Fibroblast of skin of right quadriceps (primary cell): ENCODE measurements at places on chromosomes 6 and 20.

- DNase-seq, result no peak
Observed at GRCh38 chr6:116327803-116328527, 42.8 kb upstream of the DSE start.

DNA sequence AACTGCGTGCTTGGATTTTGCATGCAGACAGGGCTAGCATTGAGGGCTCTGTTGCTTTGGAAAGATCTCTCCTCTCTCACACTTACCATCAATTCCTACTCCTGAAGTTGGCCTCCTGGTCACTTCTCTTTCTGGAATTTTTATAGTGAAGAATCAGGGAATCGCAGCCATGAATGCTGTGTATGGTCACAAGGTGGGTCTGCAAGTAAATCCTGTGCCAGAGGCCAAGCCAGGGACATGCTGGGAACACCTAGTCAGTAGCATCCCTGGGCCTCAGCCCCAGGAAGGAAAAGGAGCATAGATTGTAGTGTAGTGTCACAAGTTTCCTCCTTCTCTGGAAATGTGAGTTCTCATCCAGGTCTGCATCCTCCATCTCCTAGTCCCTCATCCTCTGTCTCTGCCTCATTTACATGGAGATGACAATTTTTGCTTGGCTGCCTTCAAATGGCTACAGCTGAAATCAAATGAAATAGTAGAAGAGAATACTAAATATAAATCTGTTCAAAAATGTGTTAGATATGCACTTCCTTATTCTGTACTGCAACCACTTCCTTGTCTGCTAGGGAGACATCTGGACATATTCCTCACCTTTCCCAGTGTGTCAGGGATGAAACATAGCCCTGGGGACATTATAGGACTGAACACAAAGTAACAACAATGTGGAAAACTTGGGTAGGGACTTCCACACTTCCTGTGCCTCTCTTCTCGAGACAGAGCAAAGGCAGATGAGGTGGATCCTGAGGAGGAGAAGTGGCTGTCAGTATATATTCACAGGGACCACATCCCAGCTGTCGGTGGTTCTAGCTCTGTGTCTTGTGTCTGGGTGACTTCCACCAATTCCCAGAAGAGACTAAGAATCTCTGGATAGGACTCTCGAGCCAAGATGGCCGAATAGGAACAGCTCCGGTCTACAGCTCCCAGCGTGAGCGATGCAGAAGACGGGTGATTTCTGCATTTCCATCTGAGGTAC, 17.0 kb downstream of the CST9 start:
- no peak for DNase-seq

- DNase-seq, result no peak
Observed at GRCh38 chr6:151379933-151380847, 11.2 kb downstream of the ZBTB2 start.

- DNase-seq, result no peak
Observed at GRCh38 chr6:153208706-153209105, 77.6 kb upstream of the RGS17 start.

DNA sequence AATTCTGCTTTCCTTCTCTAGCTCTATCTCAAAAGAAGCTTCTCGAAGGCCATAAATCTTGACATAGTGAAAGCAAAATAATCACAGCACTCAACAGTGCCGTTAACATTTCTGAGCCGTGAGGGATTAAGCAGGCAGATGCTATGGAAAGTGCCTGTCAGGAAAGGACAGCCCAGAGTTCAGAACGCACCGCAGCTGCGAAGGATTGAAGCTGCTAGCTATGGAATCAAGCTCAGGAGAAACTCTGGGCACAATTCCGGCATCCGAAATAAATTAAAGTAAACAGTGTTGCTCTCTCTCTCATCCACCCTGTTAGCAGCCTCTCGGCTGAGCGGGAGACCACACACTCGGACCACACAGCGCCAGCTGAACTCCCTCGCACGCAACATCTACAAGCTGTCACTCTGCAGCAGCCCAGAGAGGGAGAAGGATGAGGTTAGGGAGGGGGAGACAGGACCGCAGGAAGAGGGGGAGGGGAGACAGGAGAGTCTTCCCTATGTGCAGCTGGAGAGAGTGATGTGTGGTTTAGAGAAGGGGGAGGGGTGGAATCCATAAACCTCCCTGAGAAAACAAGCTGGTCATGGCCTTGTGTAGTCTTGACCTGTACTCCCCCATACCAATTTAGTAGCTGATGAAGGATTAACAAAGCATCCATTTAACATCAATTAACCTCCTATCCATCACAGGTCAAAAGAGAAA, 9.0 kb downstream of the EXOC2 start:
- peak; percentile 93 for DNase-seq

DNA sequence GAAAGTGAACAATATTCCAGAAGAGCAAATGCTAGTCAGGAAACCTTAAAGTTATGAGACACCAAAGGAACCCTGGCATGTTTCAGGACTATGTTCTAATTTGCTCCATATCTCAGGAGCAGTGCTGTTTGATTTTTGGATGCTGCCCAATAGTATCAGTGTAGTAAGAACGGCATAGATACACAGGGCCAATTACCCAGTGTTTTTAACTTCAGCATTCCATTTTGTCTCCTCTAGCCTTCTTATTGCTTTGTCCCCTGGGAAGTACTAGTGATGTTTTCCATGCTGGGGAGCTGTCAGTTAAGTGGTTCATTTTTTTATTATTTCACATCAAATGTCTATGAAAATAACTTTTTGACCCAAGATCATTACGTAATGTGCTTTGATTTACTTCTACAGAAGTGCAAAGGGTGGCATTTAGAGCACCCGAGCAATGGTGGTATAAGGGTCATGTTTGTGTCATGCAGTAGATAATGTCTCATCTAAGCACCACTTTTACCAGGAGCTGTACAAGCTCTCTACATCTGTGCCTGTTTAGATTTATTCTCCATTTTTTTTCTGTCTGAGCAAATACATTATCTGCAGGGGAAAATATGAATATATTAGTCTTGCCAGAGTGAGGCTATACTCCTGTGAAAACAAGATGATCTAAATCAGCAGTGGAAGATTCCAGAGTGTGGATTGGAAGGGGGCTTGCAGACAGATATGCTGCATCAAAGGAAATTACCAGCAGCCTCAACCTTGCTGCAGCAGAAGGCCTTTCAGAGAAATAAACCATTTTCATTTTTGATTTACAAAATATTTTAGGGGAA, 198.8 kb upstream of the OPRM1 start:
- no peak for DNase-seq

GRCh38 chr6:3317741-3318211, 59.0 kb downstream of the PSMG4 start:
- DNase-seq, result no peak

- DNase-seq, result no peak
Observed at GRCh38 chr20:60558486-60558885, 600.3 kb downstream of the CDH26 start.

DNA sequence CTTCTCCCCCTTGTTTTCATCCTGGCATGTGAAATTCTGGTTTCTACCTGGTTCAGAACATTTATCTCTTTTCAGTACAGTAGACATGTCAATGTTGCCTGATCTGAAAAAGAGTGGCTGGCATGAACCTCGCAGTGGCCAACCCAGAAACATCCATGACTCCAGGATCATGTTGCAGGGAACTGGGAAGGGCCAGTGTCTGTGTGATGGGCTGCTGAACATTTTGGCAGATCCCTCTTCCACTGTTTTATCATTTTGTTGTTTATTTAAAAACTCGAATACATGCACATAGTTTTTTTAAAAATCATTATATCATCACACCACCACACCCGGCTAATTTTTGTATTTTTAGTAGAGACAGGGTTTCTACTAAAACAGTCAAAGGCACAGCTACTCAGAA, 19.0 kb downstream of the WFDC3 start:
- no peak for DNase-seq

- DNase-seq, result peak; percentile 14
Observed at GRCh38 chr6:55659304-55659703, 80.3 kb upstream of the HMGCLL1 start.

GRCh38 chr6:11166948-11167347, 55.4 kb upstream of the ERVFRD-1 start:
- no peak for DNase-seq

DNA sequence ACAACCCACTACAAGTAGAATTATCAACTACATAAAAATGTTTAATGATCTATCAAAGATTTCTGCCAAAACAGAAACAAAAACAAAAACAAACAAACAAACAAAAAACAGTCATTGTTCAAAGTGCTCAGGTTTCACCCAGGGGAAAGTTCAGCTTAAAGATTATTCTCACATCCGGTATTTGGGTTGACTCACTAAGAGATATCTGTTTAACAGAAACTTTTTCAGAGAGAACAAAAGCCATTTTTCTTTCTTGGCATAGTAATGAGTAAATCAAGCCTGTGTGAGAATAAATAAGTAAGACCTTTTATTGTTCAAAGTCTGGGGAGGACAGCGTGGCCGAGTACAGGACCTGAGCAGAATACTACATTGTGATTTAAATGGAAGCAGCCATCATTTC, 143.6 kb downstream of the RCAN2 start:
- DNase-seq, result no peak

DNA sequence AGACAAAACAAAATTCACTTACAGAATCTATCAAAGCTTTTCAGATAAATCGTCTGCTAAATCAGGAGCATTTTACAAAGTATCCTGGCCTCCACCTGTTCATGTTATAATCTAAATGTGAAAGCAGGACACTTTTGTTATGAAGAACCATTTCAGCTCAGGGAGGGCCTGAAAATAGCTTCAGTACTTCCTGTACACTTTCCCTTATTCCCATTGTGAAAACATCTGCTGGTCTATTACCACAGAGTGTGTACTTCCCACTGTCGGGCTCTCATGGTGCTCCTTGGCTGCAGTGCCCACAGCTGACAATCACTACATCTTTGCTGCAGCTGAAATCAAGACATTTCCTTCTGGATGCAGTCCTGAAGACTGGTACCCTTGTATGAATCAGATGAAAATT, 128.1 kb downstream of the OPRM1 start:
- no peak for DNase-seq

DNA sequence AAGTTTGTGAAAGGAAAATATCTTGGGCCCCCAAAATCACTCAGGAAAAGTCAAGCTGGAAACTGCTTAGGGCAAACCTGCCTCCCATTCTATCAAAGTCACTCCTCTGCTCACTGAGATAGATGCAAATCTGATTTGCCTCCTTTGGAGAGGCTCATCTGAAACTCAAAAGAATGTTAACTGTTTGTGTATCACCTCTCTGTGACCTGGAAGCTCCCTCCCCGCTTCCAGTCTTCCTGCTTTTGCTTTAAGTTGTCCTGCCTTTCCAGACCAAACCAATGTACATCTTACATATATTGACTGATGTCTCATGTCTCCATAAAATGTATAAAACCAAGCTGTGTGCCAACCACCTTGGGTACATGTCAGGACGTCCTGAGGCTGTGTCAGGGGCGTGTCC, 331.4 kb upstream of the QKI start:
- no peak for DNase-seq

GRCh38 chr6:99590728-99591672, 15.6 kb upstream of the PRDM13 start:
- no peak for DNase-seq

- DNase-seq, result peak; percentile 92
Observed at GRCh38 chr20:48008850-48009515, 223.7 kb upstream of the SULF2 start.

- DNase-seq, result peak; percentile 11
Observed at GRCh38 chr20:3889489-3890397, 556 bp downstream of the PANK2 start.

- no peak for DNase-seq
Observed at GRCh38 chr6:128519931-128520435, 416 bp downstream of the PTPRK start.

DNA sequence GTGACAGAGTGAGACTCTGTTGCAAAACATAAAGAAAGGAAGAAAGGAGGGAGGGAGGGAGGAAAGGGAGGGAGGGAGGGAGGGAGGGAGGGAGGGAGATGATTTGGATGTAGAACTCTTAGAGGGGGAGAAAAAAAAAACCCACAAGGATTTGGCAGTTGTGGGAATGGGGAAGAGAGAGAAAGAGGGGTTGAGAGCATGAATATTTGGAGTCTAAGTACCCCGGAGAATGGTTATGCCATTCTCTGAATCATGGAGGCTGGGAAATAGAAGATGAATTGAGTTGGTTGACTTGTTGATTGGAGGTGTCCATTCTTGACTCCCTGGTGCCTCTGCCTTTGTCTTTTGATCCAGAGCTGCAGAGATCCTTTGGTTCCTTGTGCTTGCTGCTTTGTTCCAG, 35.7 kb downstream of the RALY start:
- DNase-seq, result no peak

- DNase-seq, result no peak
Observed at GRCh38 chr6:130382872-130383490, 17.2 kb downstream of the TMEM200A start.

DNA sequence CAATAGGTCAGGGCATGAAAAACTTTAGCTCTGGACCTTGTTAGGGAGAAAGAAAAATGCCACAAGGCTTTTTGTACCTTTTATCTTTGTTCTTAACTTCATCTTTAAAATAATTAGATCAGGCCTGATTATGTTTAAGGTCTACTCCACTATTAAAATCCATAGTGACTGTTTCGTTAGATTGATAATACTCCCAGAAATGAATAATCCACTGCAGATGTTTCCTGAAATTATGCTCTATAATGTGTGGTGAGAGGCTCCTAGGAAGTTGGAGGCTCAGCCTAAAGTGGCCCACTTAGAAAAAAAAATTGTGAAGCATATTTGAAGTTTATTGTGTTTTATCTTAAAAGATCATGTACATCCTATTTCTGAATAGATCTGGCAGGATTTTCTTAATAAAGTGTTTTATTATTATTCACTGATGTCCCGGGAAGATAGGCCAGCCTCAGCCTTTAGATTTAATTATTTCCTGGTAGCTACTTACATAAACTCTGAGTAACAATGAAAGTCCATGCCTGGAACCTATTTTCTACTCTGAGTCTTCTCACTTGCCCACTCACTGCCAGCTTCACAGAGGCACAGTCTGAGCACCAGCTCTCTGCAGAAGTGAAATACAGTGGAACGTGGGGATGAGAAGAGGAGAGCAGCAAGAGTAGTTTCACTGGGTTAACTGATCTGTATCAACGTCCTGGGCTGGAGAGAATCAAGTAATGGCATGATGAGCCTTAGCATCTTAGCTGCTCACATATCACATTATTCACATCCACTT, 126.8 kb upstream of the TMEM170B start:
- no peak for DNase-seq

DNA sequence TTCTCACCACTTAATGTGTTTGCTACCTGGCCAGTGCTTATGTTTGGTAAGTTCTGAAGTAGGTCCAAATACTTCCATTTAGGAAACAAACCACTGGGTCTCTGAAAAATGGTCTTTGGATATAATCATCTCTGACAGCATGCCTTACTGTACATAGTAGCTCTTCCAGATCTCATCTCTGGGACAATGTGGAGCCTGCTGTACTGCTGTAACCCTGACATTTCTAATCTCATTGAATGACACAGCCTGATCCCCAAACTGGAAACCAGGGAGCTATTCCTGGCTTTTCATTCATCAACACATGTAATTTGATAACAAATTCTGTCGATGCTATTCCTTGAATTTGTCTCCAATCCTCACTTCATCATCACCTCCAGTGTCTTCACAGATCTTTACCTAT, 23.5 kb downstream of the OGFRL1 start:
- DNase-seq, result no peak

- no peak for DNase-seq
Observed at GRCh38 chr6:141244366-141244765, 888.4 kb upstream of the GJE1 start.
